ENCODE measurements at places on chromosomes 2 and 18.

DNA sequence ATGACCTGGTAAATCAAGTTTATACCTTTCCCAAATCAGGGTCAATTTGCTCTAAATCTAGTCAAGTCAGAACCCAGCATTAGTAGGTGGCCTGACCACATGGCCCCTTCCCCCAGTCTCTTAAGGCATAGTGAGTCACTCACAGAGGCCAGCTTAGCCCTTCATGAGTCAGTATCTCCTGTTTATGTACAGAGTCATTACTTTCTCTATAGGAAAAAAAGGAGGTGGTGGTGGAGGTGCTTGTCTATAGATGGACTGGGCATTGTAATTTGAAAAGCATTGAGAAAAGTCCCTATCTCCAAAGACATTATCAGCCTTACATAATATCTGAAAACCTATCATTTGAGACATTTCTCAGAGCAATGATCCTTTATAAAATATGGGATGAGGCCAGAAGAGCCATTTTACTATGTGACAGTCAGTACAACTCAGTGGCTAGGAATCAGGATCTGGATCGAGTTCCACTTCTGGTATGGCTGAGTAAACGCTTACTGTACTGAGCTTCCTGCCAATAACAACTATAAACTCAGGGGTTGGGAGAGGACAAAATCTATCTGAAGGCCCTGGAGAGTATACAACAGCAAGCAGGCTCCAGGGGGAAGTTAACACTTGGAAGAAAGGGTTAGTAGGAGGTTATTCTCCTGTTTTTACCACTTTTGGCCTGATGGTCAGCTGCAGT, 22.5 kb upstream of the SIGLEC15 start:
- DNase-seq, result no peak

- no peak for DNase-seq
Measured at GRCh38 chr2:217938036-217938435, 64.8 kb downstream of the TNS1 start.

DNA sequence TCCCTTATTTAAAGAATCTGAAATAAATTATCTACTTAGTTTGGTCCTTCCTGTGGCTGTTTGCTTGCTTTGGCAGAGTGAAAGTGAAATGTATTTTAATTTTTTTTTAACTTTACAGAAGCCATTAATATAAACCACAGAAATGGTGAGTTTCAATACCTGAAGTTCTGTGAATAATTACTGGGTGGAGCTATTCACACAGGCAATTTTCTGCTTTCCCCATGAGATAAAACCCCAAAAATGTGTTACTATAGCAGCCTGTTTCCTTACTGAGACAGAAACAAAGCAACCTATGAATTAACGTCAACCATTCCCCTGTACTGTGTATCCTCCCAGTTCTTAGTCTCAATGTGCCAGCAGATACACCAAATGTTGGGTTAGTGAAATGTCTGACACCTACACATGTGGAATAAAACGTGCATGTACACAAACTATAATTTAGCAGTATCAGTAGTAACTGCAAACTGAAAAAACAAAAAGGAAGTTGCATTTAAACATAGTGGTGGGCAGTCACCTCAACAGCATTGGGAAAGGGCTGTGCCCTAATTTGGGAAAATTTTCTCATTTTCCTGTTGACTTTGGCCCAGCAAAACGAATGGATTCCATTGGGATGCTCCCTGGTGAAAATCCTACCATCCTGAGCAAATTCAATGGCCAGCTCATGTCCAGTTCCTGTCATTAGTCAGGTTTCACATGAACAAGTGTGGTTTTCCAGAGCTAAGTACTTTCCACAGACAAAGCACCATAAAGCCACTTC, 73.1 kb upstream of the RMDN2 start:
- no peak for DNase-seq

DNA sequence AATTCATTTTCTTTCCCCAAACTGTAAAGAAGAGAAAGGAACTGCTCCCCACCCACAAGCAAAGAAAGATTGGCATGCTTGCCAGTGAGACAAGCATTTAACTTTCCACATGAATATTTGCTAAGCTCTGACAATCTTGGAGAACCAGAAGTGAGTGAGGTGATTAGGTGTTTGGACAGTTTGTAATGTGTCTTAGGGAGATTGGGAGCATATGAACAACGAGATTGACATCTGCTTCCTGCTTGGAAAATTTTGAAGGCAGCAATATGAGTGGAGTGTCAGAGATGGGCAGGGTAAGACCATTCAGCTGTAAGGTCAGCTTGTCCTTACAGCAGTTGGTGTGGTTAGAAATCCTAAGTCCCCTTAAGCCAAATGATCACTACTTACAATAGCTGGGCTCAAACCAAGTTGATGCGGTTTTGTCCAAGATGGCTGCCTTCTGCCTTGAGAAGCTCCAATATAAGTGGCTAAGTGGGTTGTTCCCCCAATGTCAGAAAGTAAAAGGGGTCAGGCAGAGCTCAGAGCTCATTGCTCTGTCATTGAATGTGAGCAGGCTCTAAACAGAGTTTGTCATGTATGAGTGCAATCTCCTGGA, 36.0 kb upstream of the GALNT5 start:
- DNase-seq, result no peak

DNA sequence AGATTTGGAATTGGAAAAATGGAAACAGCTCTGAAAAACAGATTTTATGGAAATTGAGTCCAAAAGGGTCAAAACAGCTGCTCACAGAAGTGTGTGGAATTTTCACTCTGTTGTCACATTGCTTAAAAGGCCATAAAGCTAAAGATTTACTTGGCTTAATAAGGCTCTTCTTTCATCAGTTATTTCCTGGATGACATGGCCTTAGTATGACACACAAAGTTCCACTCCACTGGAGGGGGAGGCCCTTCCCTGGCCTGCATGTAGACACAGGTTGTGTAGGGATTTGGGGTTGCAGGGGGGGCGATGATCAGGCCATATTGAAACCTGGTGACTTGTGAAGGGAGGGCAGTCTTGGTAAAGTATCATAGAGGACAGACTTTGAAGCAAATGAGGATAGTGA, 34.0 kb downstream of the TMEM185B start:
- no peak for DNase-seq

GRCh38 chr18:79438898-79439627, 43.3 kb downstream of the NFATC1 start:
- DNase-seq, result no peak

- DNase-seq, result no peak
Measured at GRCh38 chr18:29305516-29305915, 1128.6 kb upstream of the CDH2 start.
